ENCODE measurements at places on chromosomes 2 and 18.

- DNase-seq: no peak
Observed at GRCh38 chr2:179890666-179891065, 29.3 kb upstream of the ZNF385B start.

GRCh38 chr2:98665677-98666076 is 57.3 kb downstream of the UNC50 start:
- DNase-seq: no peak

DNA sequence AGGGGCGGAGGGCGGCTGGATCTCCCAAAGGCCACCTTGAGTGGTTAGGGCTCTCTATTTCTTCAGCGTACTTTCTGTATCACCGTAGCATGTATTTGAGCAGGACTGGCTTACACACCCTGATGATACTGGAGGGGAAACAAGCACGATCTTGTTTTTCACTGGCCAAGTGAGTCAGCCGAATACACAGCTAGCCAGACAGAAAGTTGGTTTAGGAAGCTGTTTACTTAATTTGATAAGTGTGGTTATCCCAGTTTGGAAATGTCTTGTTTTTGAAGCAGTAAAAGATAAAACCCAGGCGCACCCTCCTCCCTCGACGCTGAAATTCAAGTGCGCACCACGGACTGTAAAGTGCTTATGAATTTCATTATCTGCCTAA is 582 bp downstream of the RIOK3 start:
- DNase-seq: no peak

GRCh38 chr2:138818556-138818955 is 38.4 kb upstream of the NXPH2 start:
- no peak for DNase-seq

- no peak for DNase-seq
Observed at GRCh38 chr2:102149644-102150455, 7.3 kb downstream of the IL1R1 start.

GRCh38 chr2:239762655-239763269 is 262.4 kb downstream of the NDUFA10 start:
- DNase-seq: no peak

DNA sequence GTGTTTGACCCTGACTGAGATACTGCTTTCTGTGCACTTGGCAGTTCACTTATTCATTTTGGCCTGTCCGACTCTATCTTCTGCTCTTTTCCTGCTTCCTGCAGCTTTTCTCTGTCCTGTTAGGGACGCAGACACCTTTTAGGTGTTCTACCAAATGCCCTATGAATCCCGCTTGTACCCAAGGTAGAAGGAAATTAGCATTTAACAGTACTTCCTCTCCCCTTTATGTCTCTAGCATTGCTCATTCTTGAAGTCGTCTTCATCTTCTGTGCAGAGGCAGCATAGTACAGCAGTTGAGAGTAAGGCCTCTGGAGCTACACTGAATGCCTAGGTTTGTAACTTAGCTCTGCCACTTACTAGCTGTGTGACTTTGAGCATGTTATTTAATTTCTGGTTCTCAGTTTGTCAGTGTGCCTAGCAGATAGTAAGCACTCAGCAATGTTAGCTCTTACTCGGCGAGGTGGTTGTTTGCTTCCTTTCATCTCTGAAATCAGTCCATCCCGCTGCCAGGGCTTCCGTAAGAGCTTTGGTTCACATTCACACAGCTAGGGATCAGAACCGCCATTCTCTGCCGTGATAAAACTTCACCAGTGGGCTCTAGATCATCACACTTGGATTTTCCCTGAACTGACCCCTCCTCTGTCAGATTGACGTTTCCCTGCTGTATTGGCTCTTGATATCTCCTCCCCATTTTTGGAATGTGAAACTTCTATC is 1.4 kb downstream of the CCT7 start:
- DNase-seq: no peak

- DNase-seq: no peak
Observed at GRCh38 chr2:5985536-5986385, 293.6 kb downstream of the SOX11 start.
